Hematopoietic multipotent progenitor cell (in vitro differentiated cells): ENCODE measurements at places on chromosomes 4 and X.

DNA sequence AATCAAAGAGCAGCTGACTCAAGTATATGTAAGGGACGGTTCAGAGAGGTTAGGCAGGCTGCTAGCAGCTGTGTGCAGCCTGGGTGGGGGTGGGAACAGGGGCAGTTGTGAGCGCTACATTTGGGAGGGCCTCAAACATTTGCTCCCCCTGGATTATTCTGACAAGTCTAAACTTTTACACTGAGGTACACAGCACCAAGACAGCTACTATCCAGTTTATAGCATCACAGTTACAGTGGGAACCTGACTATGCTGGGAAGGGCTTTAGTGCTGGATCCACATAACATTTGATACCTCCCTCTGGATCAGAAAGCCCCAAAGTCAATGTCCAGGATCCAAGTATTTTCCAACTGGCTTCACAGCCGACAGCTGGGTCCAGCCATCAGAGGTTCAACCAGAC, 55.8 kb upstream of the GIMD1 start:
- no peak for DNase-seq

DNA sequence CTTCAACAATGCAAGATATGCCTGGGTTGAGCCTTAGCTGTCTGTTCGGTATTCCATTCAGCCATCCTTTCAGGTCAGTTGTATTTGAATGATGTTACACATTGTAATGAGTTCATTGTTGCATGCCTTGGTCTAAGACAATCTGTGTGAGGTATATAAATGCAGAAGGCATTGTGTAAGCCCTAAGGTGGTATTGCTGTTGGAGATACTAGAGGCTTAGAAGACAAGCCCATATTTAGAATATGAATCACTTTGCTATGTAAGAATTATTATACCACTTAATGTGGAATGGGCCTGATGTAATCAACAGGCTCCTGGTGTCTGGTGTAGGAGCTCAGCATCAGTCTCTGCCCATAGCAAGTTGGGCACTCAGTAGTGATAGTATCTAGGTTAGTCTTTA, 473.4 kb upstream of the GNPDA2 start:
- DNase-seq = no peak

DNA sequence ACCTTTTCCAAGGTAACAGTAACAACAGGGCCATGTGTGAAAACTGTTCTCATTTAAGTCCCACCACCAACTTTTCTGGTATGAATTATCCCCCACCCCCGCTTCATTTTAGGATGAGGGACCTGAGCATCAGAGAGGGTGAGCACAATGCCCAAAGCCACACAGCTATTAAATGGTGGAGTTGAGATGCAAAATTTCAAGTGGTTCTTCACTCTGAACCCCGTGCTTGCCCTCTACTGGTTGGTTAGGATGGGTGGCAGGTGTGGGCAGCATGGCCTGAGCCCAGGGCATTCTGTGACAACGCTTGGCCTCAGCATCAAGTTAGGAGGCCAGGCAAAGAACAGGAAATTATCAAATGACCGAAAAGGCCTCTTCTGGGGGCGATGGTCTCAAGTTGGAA, 33.5 kb downstream of the MED28 start:
- no peak for DNase-seq

DNA sequence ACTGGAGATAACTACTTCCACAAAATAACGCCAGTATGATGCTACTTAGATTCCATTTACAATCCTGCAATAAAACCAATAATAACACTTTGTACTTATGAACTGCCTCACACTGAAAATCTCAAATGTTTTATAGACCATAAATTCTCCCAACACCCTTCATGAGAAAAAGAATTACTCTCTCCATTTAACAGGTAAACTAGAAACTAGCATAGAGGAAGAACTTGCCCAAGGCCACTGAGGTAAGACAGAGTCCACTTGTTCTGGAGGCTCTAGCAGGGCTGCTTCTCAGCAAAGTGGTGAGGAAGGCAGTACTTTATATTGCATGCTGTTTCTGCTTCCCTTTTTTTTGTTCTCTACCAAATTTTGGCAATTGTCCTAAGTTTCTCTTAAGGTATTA, 11.5 kb upstream of the BMP3 start:
- DNase-seq = peak; percentile 16

DNA sequence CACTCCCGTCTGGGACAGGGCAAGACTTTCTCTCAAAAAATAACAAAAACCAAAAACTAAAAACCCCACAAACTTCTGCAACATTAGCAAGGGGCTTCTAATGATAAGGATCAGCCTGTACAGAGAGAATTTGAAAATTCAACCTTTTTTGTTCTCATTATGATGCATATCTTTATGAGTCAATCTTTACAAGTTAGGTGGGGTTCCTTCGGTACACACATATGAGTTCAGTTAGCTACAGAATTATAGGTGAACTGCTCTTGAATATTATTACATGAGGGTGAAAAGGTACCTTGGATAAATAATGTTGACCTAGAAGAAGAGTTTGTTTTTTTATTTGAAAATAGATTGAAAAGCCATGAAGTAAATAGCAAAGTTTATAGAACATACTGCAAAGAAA, 252.7 kb downstream of the UNC5C start:
- no peak for DNase-seq

DNA sequence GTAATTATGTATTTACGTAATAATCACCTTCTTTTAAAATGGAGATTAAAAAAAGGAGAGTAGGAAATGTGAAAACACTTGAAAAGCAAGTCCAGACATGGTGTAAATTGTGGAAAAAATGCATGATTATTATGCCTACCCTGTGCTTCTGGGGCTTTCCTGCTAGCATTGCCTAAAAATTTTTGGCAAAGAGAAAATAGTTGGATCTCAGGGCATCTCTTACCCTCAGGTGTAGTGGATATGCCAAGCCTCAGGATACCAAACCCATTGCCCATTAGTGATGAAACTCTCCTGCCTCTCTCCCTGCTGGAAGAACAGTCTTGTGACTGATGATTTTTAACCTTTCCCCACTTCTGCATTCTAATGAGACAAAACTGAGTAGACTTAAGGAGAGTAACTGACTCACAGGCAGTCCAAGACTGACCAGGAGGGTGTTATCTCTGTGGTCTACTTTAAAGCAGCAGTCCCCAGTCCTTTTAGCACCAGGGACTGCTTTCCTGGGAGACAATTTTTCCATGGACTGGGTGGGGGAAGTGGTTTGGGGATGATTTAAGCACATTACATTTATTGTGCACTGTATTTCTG, 174.6 kb downstream of the ZNF330 start:
- no peak for DNase-seq

GRCh38 chrX:97636473-97637140, 752.9 kb downstream of the RPA4 start:
- DNase-seq = no peak

DNA sequence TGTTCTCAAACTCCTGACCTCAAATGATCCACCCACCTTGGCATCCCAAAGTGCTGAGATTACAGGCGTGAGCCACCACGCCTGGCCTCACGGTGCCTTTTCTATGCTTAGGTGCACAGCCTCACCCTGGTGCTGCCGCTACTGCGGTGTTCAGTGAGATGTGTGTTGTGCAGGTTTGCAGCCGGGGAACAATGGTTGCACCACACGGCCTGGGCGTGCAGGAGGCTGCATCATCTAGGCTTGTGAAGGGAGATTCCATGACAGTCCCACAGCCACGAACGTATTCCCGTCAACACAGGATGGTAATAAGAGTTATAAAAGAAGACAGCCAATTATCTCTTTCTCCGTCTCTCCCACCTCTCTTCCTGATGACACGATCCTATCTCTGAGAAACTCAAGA, 22.0 kb downstream of the CPLX1 start:
- DNase-seq = no peak

DNA sequence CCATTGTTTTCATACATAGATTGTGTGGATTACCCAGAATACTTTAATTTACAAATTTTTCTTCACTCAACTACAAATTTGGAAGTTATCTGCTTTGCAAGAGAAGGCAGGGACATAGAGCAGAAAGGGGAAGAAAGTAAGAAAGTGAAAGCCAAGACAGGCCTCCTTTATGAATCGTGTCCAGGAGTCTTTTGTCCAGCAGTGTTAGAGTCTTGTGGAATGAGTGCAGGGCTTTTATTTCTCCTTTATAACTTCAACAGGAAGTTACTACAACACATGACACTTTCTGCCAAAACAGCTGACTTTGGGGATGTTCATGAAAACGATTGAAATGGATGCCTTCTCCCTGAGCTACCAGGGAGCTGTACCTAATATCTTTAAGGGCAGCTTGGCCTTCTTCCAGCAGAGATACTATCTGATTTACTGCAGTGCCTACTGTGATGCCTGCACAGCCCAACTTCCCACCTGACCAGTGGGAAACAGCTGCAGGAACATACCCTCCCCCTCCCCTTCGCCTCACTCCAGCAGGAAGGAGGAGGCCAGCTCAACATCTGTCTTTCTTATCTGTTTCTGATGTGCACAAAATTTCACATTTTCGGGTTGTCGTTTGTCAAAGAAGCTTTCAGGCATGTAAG, 557.7 kb upstream of the SLIT2 start:
- DNase-seq = no peak

GRCh38 chrX:14673764-14674163, 144.4 kb downstream of the GLRA2 start:
- DNase-seq = no peak

DNA sequence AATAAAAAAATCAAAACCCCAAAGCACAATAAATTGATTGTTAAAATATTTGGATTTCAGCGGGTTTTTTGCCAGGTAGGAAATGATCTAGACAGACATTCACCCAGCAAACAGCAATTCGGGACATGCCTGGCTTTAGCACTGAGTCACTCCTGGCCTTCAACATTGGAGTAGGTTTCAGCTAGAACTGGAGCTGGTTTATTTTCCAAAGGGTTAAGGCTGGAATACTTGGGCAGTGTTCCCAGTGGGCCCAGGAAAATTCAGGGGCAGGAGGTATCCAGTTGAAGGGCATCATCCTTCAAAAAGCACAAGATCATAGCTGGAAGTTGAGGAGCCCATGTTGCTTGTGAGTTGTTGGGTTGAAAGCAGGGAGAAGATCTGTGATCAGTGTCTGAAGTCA, 41.0 kb downstream of the TXLNG start:
- DNase-seq = no peak

- peak; percentile 80 for DNase-seq
These were observed 4.5 kb upstream of the NKX1-1 start for GRCh38 chr4:1410491-1411325.

DNA sequence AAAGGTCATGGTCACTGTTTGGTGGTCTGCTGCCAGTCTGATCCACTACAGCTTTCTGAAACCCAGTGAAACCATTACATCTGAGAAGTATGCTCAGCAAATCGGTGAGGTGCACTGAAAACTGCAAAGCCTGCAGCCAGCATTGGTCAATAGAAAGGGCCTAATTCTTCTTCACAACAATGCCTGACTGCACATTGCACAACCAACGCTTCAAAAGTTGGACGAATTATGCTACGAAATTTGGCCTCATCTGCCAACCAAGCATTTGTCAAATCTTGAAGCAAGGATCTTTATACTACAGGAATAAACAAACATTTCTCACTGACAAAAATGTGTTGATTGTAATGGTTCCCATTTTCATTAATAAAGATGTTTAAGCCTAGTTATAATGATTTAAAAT, 90.4 kb downstream of the EIF4E start:
- no peak for DNase-seq

GRCh38 chrX:16444353-16444752, 205.6 kb upstream of the S100G start:
- DNase-seq = no peak

- no peak for DNase-seq
These were observed 36.4 kb upstream of the UNC5C start for GRCh38 chr4:95585016-95585695.

- DNase-seq = no peak
These were observed 94.3 kb downstream of the DDIT4L start for GRCh38 chr4:100095729-100096595.

DNA sequence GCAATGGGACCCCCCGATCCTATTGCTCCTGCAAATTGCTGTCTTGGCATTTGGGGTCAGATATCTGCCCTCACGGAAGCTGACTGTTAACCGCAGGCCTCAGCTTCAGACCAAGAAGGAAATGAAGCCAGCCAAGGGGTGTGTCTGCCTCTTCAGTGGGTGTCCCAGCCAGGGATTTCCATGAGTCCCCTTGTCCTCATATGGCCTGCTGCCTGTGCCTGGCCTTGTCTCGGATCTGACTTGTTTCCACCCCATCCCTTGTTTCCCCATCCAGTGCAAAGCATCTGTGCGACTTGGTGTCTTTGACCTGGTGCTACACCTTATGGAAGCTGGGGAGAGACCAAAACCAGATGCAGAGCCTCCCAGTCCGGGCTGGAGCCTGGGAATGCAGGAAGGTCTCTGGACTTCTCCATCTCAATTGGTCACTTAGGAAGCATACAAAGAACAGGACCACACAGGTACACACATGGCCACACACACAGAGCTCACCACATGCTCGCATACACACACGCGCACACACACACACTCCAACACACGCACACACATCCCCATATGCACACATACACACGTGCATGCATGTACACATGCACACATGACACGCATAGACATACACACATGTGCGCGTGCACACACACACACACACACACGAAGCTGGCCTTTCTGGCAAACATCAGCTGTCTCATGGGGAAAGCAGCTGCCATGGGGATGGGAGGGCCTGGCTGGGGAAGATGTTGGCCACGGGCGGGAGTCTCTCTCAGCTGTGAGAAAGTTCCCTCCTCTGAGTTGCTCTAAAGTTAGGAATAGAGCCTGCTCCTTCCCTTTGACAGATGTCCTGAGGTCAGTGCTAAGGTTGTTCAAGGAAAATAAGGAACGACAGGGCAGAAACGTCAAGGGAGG, 65.5 kb downstream of the CRMP1 start:
- DNase-seq = peak; percentile 49

DNA sequence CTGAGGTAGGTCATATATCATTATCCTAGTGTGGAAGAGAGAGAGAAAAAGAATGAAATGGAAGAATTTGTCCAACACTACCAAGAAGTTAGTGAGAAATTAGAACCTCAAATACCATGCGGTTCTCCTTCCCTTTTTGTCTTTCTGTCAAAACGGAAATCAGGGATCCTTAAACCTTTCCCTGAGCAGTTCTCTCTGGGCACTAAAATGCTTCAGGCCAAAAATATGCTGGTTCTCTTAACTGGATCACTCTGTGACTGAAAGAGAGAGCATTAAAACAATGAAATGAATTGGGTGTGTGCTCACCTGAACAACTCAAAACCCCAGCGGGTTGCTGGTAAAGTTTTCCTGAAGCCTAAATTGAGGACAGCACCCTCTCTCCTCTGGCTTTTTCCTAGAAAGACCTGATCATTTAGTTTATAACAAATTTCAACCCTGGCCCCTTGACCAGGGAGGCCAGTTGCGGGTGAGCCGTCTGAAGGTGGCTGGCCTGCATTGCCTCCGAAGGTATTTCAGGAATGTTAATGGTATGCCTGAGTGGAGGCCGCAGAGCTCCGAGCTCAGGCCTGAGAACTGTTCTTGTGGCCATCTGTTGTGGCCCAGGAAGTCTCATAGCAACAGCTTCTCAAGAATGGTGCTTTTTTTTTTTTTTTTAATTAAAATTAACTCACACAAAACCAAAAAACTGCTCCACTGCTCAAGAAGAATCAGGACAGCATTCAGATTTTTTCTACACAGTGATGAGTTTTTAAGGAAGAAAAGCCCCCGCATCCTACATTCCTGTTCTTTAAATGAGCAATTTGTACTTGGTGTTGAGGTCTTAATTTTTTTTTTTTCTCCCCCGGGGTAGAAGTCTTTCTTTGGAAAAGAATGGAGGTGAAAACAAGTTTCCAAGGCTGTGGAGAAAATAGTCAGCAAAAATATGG, 155.1 kb downstream of the SHROOM3 start:
- no peak for DNase-seq

- no peak for DNase-seq
These were observed 2.9 kb downstream of the STIM2 start for GRCh38 chr4:26863512-26863911.
